Eye (tissue), 1 donor: ENCODE measurements at places on chromosomes 2 and 18.

DNA sequence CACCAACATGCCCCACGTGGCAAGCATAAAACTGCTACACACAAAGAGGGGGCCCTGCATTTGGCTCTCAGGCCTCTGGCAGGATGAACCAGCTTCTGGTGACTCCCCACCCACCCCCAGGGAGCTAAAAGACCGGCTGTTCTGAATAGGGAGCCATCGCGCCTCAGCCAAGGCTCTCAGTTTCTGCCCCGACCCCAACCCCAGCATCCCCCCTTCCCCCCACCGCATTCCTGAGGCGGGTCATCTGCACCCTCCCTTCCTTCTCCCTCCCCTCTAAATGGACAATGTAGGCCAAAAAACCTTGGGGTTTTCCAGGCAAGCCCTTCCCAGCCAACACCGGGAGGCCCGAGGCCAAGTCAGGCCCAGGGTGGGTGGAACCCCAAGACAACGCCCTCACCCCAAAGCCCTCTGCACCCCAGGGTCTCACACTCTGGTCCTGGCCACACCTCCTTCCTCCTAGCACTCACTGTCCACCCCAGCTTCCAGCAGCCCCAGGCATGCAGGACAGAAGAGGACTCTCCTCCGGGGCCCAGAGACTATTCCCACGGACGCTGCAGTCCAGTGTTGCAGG is 5.7 kb downstream of the CYP26B1 start:
- DNase-seq, result no peak

GRCh38 chr18:44096016-44096415 is 584.7 kb upstream of the SETBP1 start:
- DNase-seq, result no peak

GRCh38 chr18:21955757-21956652 is 213.4 kb upstream of the GATA6 start:
- peak; percentile 82 for DNase-seq

DNA sequence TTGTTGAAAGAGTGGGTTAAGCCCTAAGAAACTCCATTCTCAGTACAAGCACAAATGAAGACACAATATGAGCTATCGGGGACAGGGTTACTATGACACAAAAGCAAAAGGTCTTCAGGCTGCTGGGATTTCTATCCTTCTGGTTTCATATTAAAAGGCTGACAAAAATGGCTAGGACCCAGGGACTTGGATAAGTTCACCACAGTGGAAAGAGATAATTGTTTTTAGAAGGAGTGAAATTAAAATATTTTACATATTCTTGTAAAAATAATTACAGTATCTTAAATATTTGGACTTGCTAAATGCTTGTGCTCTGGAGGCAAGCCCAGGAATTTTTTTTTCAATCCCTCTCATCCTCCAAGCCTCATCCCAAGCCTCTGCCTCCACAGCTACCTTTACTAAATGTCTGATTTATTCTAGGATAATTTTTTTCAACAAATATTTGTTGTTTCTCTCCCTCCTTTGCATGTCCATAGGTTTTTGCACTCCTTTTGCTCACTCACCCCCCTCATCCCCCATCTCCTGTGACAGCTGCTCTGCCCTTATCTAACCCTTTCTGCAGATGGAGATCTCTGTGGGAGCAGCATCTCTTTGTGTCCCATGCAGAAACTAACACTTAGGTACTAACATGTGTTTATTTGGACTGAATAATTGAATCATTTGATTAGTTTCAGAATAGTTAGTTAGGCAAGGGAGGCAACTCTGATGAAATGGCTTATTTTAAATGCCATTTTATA is 47.8 kb upstream of the NABP1 start:
- DNase-seq, result no peak

DNA sequence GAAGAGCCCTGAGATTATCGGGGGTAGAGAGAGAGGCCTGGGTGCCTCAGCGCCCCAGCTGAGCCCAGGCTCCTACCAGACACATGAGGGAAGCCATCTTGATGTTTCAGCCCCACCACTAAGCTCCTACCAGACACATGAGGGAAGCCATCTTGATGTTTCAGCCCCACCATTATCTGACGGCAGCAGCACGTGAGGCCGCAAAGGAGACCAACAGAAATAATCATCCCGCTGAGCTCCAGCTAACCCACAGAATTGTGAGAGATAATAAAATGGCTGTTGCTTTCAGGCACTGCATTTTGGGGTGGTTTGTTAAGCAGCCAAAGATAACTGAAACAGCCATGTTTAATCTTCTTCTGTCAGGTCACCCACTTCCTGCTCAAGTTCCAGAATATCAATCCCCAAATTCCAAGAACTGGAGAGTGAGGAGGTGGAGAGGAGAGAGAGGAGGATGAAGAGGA is 29.3 kb upstream of the SOS1 start:
- DNase-seq, result no peak

DNA sequence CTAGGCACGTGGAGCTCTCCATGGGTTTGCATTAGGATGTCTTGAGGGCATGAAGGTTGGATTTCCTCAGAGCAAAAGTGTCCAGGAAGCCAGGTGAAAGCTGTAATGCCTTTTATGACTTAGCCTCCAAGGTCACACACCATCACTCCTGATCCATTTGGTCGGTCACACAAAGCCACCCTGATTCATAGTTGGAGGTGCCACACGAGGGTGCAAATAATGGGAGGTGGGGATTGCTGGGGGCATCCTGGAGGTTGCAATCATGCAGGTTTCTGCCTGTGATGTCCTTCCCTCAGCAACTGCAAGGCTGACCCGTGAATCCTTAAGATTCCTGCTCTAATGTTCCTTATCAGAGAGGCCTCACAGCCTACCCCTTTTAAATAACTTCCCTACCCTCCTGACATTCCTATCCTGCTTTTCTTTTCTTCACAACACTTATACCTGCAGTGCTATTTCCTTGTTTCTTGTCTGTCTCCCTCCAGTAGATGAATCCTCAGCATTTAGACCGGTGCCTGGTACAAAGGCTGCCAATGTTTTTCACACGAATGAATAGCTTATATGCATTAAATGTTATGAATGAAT is 97.1 kb downstream of the LIPG start:
- DNase-seq, result no peak

- no peak for DNase-seq
Observed at GRCh38 chr2:185676316-185676715, 62.3 kb upstream of the FSIP2 start.

GRCh38 chr2:44833171-44834069 is 108.1 kb upstream of the SIX3 start:
- no peak for DNase-seq

DNA sequence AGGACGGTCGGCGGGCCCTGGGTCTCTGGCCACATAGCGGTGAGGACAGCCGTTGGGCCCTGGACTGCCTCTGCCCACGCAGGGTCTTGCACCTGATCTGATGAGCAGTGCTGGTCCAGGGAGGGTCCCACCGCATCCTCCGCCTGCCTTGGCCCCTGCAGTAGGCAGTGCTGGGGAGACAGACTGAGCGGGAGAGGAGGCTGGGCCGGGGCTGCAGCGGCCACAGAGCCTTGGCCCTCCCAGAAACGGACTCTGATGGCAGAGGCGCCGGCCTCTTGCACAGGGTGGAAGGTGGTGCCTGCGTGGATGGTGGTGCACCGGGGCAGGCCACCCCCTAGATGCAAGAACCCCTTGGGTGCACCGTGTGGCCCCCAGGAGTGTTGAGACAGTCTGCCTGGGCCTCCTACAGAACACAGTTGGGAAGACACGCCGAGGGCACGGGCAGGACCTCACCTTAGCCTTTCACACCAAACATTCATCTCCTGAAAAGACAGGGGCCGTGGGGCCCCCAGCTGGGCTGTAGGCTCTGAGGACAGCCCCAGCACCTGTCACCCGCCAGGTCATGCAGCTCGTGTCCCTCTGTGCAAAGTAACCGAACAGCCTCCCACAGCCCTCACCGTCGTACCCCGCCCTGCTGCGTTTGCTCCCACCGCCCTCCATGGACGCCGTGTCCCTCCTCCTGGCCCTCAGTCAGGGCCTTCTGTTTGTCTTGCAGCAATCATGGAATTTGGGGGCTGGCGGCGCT is 36.8 kb downstream of the NFATC1 start:
- no peak for DNase-seq

GRCh38 chr2:119488245-119489214 is 35.8 kb downstream of the SCTR start:
- no peak for DNase-seq

- peak; percentile 46 for DNase-seq
Observed at GRCh38 chr2:121650315-121650930, 1.2 kb upstream of the CLASP1 start.

DNA sequence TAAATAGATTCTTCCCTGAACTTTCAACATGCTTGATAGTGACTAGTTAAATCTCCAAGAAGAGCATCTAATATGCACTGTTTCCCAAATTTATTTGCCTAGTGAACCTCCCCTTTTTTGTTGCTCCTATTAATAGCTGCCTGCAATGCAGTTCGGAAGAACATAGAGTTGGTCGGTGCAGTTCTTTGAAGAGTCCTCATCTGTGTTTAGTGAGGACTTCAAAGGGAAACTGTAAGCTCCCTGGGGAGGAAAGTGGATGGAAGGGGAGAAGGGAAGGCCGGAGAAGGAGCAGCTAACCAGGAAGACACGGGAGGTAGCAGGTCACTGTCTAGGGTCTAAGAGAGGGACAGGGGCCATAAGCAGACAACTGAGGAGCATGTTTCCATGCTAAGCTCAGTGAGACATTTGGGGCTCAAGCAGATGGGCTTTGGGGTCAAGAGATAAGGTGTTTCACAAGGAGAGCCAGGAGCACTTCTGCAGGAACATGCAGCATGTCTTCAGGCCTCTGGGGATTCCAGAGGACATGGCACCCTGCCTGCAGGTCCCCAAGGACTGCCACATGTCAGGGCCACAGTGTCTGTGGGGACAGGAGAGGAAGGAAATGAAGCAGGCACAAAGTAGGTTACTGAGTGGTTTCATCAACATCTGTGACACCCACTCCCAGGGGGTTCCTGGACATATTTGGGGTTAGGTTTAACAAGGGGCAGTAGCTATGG is 48.7 kb upstream of the ANXA4 start:
- DNase-seq, result no peak

DNA sequence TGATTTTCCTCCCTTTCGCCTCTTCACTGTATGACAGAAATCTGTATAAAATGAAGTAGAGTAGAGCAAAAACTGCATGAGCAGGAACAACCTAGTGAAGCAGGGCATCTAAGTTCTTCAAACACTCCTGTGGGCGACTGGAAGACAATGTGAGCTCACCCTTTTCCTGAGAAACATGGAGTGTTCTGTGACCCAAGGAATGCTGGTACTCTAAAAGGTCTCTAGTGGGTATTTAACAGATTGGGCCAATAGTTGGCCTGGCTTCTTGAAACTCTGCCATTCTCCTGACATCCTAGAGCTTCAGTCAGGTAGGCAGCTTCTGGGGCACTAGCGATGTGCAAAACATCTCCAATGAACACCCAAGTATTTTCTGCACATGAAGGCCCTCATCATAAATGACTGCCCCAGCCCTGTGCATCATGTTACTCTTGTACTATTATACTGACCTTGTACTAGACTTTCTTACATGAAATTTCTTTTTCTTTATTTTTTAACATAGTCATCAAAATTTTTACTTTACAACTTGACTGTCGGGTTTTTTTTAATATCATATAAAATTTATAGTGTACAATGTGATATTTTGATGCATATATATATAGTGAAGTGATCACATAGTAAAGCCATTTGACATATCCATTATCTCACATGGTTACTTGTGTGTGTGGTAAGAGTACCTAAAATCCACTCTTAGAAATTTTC is 294.6 kb upstream of the SESTD1 start:
- DNase-seq, result no peak

- no peak for DNase-seq
Observed at GRCh38 chr18:59488899-59489298, 129.8 kb upstream of the LMAN1 start.
